ENCODE measurements at places on chromosomes 5 and 9. TPM values are rescaled to one million over a fixed set of nuclear protein-coding genes. Genes with fewer than 3 reads are reported as not detected.

TICAM2 gene
- 2.7 TPM for total RNA-seq

MELK gene
- 0.48 TPM for total RNA-seq

RBM18 gene
- total RNA-seq: 37.3 TPM

ADAMTS6 gene
- total RNA-seq: 0.78 TPM

FOXD4L3 gene
- total RNA-seq: not detected

CEP78 gene
- 2.8 TPM for total RNA-seq

PRDM12 gene
- not detected for total RNA-seq

NPR3 gene
- 18.3 TPM for total RNA-seq

HAPLN1 gene
- total RNA-seq: 0.32 TPM

BAAT gene
- total RNA-seq: 0.08 TPM

CCL19 gene
- 0.70 TPM for total RNA-seq

PAIP2 gene
- total RNA-seq: 142 TPM

EGFLAM gene
- total RNA-seq: 9.1 TPM

SV2C gene
- not detected for total RNA-seq

SLC25A2 gene
- 0.16 TPM for total RNA-seq

CLK4 gene
- total RNA-seq: 23.2 TPM

TNFSF8 gene
- 0.46 TPM for total RNA-seq

ADAMTS12 gene
- total RNA-seq: 1.7 TPM

SPRY4 gene
- total RNA-seq: 9.7 TPM

GAPT gene
- total RNA-seq: 0.43 TPM

ZNF484 gene
- 4.0 TPM for total RNA-seq

IL5 gene
- total RNA-seq: not detected

PPP3R2 gene
- not detected for total RNA-seq

OGN gene
- total RNA-seq: 10.0 TPM

WDR38 gene
- not detected for total RNA-seq

HTR4 gene
- total RNA-seq: 0.22 TPM

SPATA31A3 gene
- not detected for total RNA-seq

VCAN gene
- total RNA-seq: 24.1 TPM

SLC46A2 gene
- not detected for total RNA-seq

DELE1 gene
- 99.4 TPM for total RNA-seq

CCDC192 gene
- not detected for total RNA-seq

SEC16A gene
- total RNA-seq: 21.4 TPM

HSPB3 gene
- 596 TPM for total RNA-seq

CER1 gene
- total RNA-seq: not detected

SLC6A7 gene
- total RNA-seq: not detected

LVRN gene
- total RNA-seq: 0.65 TPM

CATSPER3 gene
- total RNA-seq: 0.32 TPM

SDHA gene
- total RNA-seq: 837 TPM

GNA14 gene
- 1.9 TPM for total RNA-seq
